ENCODE measurements at places on chromosomes 7 and 10.
A peak's percentile ranks its signal among the peaks of the same experiment; 100 is the strongest.

DNA sequence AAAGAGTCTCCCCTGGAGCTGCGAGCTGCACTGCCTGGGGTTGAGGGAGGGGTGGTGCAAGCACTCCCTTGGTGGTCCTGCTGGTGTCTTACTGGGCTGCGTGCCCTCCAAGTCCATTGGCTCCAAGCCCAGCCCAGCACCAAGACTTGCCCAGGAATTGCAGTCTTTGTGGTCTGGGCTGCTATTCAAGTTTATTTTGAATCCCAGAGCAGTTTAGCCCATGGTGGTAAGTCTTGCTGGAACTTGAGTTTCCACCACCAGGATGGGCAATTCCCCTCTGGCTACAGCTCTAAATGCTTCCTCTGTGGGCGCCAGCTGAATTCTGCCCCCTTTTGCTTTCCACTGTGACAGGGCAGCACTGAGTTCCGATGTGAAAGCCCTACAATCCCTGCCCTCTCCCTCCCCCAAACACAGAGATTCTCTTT, 25.1 kb downstream of the GALNT11 start:
- DNase-seq = no peak

DNA sequence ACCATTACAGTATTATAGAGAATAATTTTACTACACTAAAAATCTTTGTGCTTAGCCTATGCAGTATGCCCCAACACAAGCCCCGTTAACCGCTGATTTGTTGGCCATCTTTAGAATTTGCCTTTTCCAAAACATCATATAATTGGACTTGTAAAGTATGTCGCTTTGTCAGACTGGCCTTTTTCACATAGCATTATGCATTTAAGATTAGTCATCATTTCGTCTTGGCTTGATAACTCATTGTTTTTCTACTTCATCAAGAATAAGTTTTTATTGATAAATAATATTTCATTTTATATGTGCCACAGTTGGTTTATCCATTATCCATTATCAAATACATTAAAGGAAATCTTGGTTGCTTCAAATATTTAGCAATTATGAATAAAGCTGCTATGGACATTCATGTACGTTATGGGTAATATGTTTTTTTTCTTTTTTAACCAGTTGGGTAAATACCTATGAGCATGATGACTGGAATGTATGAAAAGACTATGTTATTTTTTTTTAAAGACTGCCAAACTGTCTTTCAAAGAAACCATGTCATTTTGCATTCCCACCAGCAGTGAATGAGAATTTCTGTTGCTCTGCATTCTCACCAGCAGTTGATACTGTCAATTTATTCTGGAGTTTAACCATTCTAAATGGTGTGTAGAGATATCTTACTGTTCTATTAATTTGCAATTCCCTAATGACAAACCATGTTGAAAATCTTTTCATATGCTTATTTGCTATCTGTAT, 273.1 kb upstream of the KCND2 start:
- DNase-seq = no peak

DNA sequence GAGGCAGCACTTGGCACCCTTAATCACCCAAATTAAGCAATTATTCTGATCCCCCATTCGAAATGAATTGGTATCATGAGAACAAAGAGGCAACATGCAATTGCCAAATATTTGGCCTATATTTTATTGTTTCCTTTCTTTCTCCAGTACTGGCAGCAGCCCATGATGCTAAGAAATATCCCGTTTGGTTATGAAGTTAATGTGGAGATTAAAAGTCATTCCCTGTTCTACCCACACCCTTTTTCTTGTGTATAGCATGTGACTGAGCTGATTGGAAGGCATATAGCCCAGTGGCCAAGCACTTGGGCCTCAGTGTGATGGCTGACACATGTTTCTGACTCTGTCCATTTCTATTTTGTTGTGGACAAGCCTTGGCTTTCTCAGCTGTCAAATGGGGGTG, 692.3 kb upstream of the GALNT17 start:
- DNase-seq = no peak

DNA sequence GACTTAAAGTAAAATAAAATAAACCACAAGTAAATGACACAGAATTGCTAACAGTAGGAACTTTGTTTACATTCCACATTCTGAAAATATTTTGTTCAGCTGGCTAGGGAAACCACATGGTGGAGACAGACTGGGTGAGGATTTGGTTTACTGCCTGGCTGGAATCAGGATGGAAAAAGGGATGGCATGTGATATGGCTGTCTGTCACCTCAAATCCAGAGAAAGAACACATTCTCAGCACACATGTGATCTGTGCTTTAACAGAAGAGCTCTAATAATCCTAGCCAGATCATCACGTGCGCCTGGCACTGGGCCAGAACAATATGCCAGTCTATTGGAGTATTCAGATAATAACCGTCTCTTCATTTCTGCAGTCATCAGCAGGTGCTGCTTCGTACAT, 90.9 kb upstream of the PIP4K2A start:
- DNase-seq = peak; percentile 47

- DNase-seq = no peak
Measured at GRCh38 chr10:118167056-118167700, 120.4 kb upstream of the RAB11FIP2 start.

GRCh38 chr10:122363722-122364463, 10.6 kb upstream of the PLEKHA1 start:
- no peak for DNase-seq

GRCh38 chr7:27836536-27836935, 96.6 kb downstream of the TAX1BP1 start:
- DNase-seq = no peak

GRCh38 chr7:132572526-132572925, 3.7 kb downstream of the PLXNA4 start:
- no peak for DNase-seq

GRCh38 chr10:102118867-102119266, 1.3 kb downstream of the LDB1 start:
- DNase-seq = no peak

- no peak for DNase-seq
Measured at GRCh38 chr7:55026867-55027490, 8.2 kb downstream of the EGFR start.

GRCh38 chr10:120260456-120260855, 196.6 kb upstream of the PLPP4 start:
- DNase-seq = peak; percentile 33

- no peak for DNase-seq
Measured at GRCh38 chr10:86391986-86392722, 25.6 kb upstream of the GRID1 start.

GRCh38 chr7:84047085-84047484, 147.5 kb downstream of the SEMA3A start:
- no peak for DNase-seq

GRCh38 chr10:102157224-102157623, 5.0 kb downstream of the NOLC1 start:
- no peak for DNase-seq

DNA sequence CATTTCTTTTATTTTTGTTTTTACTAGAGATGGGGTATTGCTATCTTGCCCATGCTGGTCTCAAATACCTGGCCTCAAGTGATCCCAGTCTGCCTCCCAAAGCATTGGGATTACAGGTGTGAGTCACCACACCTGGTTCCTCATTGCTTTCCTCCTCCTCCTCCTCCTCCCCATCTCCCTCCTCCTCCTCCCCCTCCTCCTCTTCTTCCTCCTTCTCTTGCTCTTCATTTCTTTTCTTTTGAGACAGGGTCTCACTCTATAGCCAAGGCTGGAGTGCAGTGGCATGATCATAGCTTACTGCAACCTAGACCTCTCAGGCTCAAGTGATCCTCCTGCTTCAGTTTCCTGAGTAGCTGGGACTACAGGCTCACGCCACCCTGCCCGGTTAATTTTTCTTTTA, 22.2 kb downstream of the LRRC20 start:
- no peak for DNase-seq

- DNase-seq = no peak
Measured at GRCh38 chr7:142867398-142868187, 12.7 kb downstream of the EPHB6 start.

- no peak for DNase-seq
Measured at GRCh38 chr10:31759124-31759798, 169.4 kb downstream of the ARHGAP12 start.

GRCh38 chr10:17290226-17290625, 62.2 kb downstream of the VIM start:
- DNase-seq = no peak

DNA sequence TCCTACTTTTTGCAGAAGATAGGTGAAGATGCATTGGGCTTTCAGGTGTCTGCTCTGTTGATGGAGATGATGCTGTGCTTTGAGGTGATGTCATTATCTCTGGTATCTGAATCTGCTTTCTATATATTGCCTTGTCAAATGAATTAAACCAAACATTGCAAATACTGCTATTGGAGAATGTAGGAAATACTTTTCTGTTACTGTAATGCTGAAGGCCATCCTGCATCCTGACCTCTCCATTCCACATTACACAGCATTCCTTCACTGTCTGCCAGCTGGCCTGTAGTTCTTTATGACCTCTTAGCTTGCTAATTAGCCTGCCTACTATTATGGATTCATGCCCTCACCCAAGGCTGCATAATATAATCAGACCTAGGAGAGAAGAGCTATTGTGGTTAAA, 73.2 kb downstream of the VCL start:
- no peak for DNase-seq

DNA sequence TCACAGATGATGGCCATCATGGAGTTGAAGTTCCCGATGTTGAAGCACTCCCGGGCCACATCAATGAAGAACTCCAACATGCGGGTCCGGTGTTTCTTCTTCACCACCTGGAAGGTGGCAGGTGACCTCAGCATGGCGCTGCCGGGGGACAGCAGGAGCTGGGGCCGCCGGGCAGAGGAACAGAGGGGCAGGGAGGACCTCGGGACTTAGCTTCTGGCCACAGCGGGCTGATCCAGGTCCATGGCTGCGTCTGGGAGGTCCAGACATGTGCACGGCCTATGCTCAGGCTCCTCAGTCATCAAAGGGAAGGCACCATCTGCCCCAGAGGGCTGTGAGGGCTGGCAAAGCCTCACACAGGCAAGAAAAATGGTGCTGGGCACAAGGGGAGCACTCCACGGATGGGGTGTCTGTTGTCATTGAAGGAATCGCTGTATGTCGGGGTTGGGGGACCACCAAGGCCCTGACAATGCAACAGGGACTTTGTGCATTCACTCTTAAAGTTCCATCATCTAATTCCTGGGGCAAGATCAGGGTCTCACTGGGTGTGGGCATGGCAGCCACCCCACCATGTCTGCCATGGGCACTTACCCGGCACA, 60.9 kb downstream of the CSGALNACT2 start:
- DNase-seq = no peak

GRCh38 chr7:47308808-47309207, 273.1 kb downstream of the TNS3 start:
- no peak for DNase-seq

- DNase-seq = no peak
Measured at GRCh38 chr7:47225387-47226131, 356.4 kb downstream of the TNS3 start.

- no peak for DNase-seq
Measured at GRCh38 chr10:58341947-58342346, 7.1 kb downstream of the UBE2D1 start.

DNA sequence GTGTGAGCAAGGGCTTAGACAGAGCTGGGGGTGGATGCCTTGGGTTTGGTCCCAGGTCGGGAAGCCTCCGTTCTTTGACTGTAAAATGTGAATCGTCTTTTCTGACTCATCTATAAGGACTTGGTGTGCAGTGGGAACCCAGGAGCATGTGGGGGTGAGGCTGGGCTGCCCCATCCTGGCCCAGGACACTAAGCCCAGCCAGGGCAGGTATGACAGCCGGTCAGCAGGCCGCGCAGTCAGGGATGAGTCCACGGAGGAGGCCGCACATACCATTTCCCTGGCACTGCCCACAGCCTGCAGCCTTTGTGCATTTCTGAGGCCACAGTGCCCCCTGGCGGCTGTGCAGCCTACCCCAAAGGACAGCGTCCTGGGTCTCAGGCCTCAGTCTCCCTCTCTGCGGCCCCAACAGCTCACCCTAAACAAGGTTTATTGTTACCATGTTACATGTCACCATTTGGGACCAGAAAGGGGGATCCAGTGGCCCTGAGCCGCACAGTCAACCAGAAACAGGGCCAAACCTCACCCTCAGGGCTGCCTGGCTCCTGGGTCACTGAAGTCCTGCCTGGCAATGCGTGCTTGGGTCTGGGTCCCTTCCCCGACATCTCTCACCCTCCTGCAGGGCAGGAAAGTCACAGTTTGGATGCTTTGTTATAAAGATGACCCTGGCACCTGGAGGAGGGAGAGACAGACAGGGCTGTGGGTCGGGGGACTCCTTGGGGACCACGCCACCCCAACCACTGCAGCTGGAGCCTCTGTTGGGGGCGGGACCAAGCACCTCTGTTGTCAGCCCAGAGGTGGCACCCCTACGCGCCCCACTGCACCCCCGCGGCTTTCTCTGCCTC, 14.4 kb upstream of the SH2B2 start:
- no peak for DNase-seq

DNA sequence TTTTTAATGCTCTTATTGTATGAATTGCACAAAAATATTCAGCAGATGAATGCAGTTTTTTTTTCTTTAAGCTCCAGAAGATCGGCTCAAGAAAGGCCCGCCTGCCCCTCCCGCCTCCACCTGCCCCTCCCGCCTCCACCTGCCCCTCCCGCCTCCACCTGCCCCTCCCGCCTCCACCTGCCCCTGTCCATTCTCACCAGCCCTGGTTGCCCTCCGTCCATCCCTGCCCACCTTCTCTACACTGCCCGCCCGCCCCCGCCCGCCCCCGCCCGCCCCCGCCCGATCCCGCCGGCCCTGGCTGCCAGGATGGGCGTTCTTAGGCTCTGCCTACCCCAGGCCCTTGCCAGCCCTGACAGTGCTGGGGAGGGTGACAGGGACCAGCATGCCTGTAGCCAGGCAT, 67.4 kb downstream of the GLRX3 start:
- DNase-seq = no peak

DNA sequence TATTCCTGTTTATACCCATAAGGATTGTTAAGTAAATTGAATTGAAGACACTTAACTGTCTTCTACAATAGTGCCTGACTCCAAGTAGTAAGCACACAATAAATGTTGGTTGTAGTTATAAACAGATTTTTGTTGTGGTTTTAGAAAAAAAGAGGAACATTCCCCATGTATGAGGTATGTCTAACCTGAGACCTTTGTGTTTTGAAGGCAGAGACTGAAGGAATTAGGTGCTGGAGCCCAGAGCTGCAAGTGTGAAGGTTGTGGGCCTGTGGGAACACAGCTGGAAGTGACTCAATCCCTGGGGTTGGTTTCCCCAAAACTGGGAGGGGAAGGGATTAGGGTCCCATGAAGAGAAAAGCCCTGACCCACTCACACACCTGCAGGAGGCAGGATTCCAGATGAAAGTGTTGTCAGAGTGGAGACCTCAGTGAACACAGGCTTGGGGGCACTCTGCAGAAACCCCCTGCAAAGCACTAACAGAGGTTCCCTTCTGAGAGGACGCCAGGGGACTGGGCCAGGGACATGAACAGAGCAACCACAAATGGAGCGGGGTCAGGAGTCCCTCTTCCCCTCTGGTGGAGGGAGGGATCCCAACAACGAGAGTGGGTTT, 265.1 kb upstream of the KLF14 start:
- DNase-seq = no peak

GRCh38 chr7:101868191-101868950, 50.9 kb downstream of the CUX1 start:
- no peak for DNase-seq

DNA sequence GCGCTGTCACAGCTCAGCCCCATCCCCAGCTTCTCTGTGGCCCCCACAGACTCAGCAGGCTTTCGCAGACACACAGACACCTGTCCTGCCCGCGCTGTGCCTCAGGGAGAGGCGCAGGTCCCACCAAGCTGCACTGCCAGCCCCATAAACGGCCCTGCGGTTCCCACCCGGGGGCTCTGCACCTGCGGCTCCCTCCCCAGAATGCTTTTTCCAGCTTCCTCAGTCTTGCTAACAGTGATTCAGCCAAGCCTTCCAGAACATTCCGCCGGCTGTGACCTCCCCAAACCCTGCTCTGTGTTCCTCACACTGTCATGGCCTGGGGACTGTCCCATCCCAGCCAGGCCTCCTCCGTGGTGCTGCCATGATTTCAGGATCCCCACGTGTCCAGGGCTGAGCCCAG, 27.8 kb upstream of the TNRC18 start:
- no peak for DNase-seq
